Glutamatergic neuron (in vitro differentiated cells): ENCODE measurements at places on chromosomes 11 and 22.

DNA sequence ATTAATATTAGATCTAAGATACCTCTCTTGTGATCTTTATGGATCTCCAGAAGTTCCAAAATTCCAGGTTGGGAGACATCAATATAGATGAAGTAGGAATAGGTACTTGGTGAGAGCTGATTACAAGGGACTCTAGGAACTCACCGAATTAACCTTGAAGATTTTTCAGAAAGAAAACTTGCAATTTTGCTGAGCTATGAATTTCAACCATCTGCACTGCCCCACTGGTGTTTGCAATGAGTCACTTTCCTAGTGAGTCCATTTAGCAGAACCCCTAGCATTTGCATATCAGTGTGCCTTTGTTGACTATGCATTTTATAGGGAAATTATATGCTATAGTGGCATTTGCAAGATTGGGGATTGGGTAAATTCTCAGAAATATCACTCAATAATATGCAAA lies 122.0 kb downstream of the CTNND1 start:
- no peak for DNase-seq

DNA sequence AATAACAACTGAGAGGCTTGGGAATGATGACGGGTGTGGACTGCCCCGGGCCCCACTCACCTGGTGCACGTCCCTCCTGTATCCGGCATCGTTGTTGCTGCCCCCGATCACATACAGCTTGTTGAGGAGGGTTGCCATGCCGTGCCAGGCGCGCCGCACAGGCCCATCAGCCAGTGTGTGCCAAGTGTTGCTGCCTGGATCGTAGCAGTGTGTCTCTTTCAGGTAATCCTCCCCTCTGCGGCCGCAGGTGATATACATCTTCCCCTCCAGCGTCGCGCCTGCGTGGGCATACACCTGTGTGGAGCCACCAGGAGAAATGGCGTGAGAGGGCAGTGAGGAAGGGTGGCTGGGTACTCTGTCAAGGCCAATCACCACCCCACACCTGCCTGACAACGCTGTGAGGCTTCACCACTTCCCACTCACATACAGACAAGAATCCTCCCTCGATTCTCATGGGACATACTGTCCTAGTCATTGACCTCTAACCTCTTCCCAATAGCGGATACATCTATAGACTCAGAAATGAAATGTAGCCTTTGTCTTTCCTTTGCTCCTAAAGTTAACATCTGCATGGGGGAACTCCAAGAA lies 8.9 kb upstream of the SCARF2 start:
- no peak for DNase-seq

DNA sequence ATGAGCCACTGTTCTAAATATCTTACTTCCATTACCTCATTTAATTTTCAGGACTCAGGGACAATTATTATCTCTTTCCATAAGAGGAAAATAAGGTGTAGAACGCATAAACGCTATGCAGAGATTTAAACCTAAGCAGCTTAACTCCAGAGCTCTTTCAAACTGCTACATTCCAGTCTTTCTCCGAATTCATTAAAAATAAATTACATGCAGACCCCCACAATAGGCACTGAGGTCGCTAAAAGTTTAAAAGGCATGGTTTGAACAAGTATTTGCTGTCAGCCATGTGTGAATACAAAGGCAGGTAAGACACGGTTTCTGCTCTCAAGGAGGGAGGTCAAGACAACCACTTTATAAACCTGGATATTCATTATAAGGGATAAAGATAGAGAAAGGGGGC lies 983 bp downstream of the NARS2 start:
- no peak for DNase-seq

- DNase-seq = no peak
Observed at GRCh38 chr22:33883961-33884808, 36.1 kb downstream of the LARGE1 start.

DNA sequence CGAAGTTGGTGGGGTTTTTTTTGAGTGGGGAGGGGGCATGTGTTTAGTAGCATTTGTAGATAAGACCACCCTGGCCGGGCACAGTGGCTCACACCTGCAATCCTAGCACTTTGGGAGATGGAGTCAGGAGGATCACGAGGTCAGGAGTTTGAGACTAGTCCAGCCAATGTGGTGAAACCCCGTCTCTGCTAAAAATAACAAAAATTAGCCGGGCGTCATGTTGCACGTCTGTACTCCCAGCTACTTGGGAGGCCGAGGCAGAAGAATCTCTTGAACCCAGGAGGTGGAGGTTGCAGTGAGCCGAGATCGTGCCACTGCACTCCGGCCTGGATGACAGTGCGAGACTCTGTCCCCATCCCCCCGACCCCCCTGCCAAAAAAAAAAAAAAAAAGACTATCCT lies 34.6 kb downstream of the CECR2 start:
- no peak for DNase-seq

GRCh38 chr11:93668171-93668570 lies 6.7 kb downstream of the CEP295 start:
- no peak for DNase-seq
